Upper lobe of left lung (tissue), 6 donors: ENCODE measurements at places on chromosomes 16 and 17. TPM values are rescaled to one million over a fixed set of nuclear protein-coding genes. Genes with fewer than 3 reads are reported as not detected.

DNA sequence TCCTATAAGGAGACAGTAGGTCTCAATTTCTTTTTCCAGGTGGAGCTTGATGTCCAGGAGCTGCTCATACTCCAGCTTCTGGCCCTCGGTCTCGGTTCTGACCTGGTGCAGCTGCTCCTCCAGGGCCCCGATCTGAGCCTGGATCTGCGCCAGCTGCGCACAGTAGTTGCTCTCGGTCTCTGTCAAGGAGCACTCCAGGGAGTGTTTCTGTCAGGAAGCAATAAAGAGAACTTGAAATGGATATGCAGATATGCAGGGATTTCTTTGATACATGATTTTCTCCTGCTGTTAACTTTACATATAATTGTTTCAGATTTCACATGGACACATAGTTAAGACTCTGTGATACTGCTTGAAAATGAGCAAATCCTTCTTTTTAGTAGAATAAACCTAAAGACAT is 4.7 kb downstream of the KRT25 start:
- peak; percentile 22 for DNase-seq

GRCh38 chr16:85697431-85697830 is 8.7 kb upstream of the GINS2 start:
- no peak for DNase-seq

- no peak for DNase-seq
These were observed 368.2 kb downstream of the SLC39A11 start for GRCh38 chr17:72724267-72724666.

The RASL10B gene
- 1.4 TPM for total RNA-seq

DNA sequence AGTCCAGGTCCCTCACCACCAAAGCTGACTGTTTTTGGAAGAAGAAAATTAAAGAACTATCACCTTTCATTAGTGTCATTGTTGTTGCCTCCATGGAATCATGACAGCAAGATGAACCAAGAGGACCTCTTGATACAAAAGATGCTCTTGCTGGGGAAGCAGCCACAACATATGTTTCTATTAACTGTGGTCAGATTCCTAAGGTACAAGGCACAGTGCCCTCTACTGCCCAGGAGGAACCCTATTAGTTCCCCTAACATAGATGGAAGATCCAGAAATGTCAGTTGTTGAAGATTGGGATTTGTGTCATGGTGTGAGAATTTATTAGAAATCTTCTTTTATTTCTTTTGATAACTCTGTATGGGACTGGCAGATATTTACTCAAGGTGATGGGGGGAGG is 188.2 kb upstream of the ANKFN1 start:
- DNase-seq: no peak

DNA sequence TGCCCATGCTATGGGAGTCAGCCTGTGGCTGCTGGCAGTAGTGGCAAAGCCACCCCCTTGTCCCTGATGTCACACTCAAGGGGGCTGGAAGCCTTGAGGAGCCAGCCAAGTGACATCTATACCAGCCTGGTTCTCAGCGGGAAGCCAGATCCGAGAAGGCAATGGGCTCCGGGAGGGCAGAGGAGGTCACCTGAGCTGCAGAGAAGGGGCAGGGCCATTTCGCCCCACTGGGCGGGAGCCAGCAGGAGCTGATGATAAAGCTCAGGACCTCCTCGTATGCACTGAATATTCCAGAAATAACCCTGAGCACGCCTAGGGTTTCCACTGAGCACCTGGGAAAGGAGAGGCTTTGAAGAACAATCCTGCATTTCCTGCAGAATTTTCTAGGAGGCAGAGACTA is 19.0 kb downstream of the MRPS23 start:
- no peak for DNase-seq

DNA sequence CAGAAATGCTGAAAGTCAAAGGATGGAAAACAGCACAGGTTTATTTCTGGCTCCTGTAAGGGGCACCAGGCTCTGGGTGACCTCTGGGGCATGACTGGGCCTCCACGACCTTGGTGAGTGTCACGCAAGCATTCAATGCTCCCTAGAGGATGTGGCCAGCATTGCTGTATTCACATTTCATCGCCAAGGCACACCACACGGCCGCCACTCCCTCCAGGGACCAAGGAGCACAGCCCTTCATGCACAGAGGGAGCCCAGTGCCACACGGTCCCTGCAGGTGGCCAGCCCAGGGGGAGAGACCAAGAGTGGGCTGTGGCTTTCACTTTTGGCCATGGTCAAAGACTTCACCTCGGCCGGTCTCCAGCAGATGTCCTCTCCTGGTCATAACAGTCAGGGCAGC is 137.4 kb upstream of the TNRC6C start:
- no peak for DNase-seq

GRCh38 chr17:914561-914960 is 65.0 kb downstream of the NXN start:
- DNase-seq: no peak

The PIGS gene
- total RNA-seq: 65.1 TPM

GRCh38 chr17:77319211-77320043 is 178.7 kb downstream of the SEC14L1 start:
- peak; percentile 86 for DNase-seq

DNA sequence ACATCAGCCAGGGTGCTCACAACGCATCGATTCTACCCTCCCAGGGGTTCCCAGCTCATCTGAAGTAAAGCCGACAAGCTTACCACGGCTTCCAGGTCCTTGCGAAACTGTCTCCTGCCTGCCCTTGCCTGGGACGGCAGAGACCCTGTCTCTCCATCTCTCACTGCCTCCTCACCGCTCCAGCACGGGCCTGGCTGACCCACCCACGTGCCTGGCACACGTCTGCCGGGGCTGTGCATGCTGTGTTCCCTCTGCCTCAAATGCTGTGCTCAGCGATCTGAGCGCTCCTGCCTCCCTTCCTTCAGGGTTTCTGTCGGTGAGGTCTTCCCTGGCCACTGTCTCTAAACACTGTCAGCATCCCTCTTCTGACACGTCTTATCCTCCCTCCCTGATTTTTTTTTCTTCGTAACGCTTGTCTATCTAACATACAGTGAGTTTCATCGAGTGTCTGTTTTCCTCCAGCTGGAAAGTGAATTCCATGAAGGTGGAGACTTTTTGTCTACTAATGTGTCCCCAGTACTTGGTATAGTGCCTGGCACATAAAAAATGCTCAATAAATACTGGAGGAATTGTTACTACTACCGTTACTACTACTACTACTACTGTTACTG is 208.4 kb downstream of the IRF8 start:
- no peak for DNase-seq

GRCh38 chr17:74187761-74188160 is 15.7 kb upstream of the RPL38 start:
- no peak for DNase-seq

- no peak for DNase-seq
These were observed 3.7 kb upstream of the DRC7 start for GRCh38 chr16:57690782-57691471.

GRCh38 chr16:3575491-3575890 is 1.7 kb downstream of the NLRC3 start:
- peak; percentile 52 for DNase-seq

GRCh38 chr17:3613124-3613523 is 3.9 kb upstream of the TRPV1 start:
- no peak for DNase-seq

The GNAO1 gene
- total RNA-seq: 0.46 TPM

DNA sequence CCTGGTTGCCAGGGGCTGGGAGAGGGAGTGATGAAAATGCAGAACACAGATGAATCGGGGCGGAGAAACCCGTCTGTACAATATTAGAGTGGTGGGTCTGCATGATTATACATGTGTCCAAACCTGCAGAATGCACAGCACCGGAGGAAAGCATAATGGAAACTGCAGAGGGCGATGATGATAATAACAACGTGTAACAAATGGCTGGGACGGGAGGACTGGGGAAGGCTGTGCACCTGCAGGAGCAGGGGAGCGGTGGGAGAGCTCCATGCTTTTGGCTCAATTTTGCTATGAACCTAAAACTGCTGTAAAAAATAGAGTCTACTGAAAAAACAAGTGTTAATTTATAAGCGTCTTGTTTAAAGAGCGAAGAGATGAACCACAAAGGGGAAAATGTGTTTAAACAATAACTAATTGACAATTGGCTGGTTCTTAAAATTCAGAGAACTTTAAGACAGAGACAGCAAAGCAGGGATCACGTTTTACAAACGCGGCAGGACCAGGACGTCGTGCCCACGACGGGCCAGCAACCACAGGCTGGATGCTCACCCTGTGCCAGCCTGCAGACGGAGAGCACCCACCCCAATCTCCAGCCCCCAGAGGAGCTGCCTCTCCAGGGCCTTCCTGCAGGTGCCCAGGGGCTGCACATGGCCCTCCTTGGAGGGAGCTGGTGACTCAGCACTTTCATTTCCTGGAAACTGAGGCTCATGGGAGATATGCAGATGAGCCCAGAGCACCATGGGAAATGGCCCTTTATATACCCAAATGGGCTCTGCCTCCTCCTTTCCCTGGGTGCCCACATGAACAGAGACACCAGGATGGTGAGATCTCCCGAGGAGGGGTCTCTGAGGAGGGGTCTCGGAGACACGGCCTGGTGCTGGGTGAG is at the start of gene TEX19:
TEX19 (plus strand) TSS at position 783 of the 886 bp plus-strand sequence. CDS start 2,904 bp downstream, outside the sequence.
- DNase-seq: no peak

The SLC6A4 gene
- total RNA-seq: 20.2 TPM

GRCh38 chr17:62827746-62828485 is 19.8 kb upstream of the MARCHF10 start:
- DNase-seq: no peak

The SMPD3 gene
- total RNA-seq: 10.7 TPM

- DNase-seq: peak; percentile 66
These were observed 527 bp downstream of the TRAF4 start for GRCh38 chr17:28744104-28744971.

DNA sequence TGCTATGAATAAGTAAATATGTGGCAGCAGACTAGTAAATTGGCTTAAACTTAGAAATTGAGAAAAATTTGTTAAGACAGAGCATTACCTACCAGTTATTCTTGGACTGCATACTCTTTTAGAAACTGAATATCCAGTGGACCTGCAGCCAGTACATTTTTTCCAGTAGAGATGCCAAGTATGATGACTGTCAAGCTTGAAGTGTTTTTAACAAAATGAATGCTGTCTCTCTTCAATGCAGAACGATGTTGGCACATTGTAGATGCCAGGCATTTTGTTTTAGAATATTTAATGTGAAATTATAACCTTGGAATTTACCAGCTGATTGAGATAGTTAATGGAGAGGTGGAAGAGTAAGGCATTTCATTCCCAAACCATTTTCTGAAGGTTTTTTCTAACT is 52.5 kb downstream of the NFAT5 start:
- DNase-seq: no peak

The HS3ST3B1 gene
- total RNA-seq: 5.3 TPM

The SLC6A2 gene
- total RNA-seq: not detected

- DNase-seq: no peak
These were observed 8.7 kb downstream of the SMURF2 start for GRCh38 chr17:64653325-64653984.
